Nucleus accumbens (tissue), 56 donors: ENCODE measurements at places on chromosomes 2 and 18.
A peak's percentile ranks its signal among the peaks of the same experiment; 100 is the strongest.

GRCh38 chr2:133271105-133271504 lies 297.2 kb downstream of the NCKAP5 start:
- no peak for DNase-seq

GRCh38 chr2:65031341-65032018 lies 24.7 kb upstream of the CEP68 start:
- no peak for DNase-seq

DNA sequence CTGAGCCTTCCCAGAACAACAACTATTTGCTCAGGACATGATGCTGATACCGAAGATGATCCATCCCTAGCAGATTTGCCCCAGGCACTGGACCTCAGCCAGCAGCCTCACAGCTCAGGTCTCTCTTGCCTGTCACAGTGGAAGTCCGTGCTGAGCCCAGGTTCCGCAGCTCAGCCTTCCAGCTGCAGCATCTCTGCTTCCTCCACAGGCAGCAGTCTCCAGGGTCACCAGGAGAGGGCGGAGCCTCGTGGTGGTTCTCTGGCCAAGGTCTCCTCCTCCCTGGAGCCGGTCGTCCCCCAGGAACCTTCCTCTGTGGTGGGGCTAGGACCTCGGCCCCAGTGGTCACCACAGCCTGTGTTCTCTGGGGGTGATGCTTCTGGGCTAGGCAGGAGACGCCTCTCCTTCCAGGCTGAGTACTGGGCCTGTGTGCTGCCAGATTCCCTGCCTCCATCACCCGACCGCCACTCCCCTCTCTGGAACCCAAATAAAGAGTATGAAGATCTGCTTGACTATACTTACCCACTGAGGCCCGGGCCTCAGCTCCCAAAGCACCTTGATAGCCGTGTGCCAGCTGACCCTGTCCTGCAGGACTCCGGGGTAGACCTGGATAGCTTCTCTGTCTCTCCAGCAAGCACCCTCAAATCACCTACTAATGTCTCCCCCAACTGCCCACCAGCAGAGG lies 15.4 kb downstream of the CEP68 start:
- DNase-seq = no peak

DNA sequence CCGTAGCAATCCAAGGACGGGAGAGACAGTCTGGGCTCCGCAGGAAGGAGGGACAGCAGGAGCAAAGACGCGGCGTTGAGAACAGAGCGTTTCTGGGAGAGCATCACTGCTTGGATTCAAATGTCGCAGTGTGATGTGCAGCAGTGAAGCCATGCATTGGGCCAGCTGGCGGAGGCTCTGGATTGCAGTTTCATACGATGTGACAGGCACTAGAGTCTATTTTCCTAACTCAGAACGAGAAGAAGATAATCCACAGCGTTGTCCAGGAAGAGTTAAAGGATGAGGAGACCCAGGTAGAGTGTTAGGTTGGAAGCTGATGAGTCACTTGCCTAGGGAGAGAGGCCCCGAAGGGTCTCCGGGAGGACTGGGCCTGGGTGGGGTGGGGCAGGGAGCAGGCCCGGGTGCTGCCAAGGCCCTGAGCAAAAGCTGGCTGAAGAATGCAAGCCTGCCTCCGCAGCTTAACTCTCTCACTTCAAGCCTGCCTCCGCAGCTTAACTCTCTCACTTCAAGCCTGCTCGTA lies 17.7 kb upstream of the SEMA4C start:
- peak; percentile 60 for DNase-seq

DNA sequence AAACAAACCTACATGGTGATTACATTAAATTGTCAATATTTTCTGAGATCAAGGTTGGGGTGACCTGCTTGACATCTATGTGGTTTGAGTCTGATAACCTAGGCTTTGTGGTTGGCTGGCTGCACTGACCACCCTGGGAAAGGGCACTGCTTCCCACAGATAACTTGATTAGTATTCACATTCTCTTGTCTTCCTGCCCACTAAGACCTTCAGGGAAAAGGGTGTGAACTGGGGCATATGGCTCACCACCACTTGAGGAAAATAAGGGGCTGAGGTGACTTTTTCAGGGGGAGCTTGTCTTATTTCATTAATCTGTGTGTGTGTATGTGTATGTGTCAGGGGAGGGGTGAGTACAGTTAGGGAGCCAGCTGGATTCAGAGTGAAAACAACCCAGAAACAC lies 1.5 kb downstream of the SMYD1 start:
- DNase-seq = no peak

DNA sequence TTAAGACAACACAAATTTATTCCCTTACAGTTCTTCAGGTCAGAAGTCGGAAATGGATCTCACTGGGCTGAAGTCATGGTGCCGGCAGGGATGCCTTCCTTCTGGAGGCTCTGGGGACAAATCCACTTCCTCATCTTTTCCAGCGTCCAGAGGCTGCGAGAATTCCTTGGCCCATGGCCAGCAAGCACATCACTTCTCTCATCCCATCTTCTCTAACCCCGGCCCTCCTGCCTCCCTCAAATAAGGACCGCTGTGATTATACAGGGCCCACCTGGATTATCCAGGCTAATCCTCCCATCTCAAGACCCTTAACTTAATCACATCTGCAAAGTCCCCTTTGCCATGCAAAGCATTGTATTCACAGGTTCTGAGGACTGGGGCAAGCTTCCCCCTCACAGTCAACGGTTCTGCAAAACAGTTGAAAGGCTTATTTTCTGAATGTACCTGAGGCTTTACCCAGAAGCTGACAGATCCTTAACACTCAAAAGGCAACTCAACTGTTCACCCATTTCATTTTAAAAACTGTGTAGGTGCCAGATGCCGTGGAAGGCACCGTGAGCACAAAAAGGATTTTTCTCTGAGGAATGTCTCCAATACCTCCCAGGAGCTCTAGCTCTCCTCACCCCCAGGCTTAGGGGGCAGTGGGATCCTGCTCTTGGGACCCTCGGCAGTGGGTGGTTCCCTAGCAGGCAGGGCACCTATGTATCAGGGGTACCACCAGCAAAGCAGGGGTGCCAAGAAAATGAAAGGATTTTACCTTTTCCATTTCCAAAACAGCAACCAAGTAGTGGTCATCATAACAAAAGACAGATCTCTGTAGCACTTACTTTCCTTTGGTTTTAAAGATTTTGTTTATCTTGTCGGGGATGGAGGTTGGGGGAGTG lies 84.0 kb downstream of the KCTD1 start:
- no peak for DNase-seq

DNA sequence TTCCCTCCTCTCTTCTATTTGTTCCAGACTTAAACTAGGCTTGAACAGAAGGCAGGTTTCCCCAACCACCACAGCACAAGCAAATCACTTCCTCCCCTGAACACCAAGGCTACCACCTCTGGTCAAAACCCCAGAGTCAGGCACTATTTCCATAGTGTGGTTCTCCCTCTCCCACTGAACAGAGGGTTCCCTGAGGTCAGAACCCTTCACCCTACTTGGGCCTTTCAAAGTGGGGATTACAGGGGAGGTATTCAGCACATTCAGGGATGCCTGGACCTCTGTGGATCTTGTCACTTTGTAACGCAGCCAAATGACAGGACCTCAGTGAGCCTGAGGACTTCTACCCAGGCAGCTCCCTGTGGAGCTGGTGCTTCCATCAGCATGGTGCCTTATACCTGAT lies 88.7 kb downstream of the TNS1 start:
- no peak for DNase-seq

DNA sequence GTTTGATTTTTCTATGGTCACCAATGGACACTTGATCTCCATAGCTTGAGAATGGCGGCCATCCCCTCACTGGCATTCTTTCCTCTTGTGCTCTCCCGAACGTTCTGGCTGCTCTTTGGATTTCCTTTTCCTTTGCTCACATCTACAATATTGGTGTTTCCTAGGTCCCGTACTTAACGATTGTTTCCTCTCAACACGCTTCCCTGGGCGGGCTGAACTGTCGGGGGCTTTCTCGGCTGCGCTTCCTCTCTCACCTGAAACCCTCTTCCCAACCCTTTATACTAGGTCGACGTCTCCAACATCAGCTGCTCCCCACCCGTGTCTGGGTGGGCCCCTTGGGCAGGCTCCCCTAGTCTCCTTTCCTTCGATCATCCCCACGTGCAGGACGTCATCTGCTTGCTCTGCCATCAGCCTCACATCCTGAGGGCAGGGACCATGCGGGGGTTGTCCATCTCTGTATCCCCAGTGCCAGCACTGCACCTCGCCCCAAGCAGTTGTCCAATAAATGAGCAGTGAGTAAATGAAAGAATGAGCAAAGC lies 634 bp upstream of the DIS3L2 start:
- no peak for DNase-seq

DNA sequence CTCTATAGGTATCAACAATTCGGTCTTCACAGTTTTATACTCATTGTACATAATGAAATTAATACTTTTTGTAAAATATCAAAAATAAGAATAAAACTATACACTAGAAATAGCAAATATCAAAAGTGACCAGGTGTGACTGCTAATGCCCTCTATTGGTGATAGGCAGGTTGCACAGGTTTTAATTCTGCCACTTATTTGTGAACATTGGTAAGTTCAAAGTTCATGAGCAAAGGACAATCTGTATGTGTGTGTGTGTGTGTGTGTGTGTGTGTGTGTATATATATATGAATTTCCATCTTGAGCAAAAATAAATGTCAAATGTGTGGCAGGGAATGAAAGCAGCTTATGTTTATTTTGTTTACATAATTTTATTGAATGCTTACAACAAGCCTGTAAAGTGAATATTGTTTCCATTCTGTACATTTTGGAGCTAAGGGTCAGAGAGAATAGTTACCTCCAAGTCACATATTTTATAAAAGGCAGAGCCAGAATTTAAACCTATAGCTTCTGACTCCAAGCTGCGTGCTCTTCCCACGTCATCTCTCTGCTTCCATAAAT lies 537.4 kb downstream of the CPS1 start:
- DNase-seq = no peak

DNA sequence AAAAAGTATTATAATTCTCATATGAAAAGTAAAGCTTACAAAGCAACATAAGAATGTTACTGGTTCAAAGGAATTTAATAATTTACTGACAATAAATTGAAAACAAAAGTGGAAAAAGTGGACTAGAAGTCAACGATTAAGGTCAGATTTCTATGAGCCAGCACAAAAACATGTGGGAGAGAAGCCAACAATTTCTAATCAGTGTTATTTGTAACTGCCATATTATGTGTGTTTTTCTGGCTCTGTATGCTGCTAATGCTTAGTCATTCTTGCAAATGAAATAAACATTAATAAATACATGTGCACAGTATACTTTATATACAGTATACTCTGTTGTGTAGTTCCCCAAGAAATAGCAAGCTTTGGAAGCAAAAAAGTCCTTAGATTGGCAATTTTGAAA lies 301.3 kb upstream of the RGPD4 start:
- DNase-seq = no peak

GRCh38 chr2:156332534-156333273 lies at the start of gene NR4A2:
Gene NR4A2, minus strand, starts transcription at chr2:156332721. Its CDS starts 2,535 bp downstream, at chr2:156330186.
- DNase-seq = peak; percentile 61

- DNase-seq = no peak
These were observed 728.1 kb upstream of the SOX11 start for GRCh38 chr2:4964001-4964540.
